NCI-H460 (cell line): ENCODE measurements at places on chromosomes 13 and 19.
A peak's percentile ranks its signal among the peaks of the same experiment; 100 is the strongest.

- DNase-seq, result no peak
Observed at GRCh38 chr19:46491975-46492682, 3.5 kb downstream of the PNMA8B start.

- DNase-seq, result no peak
Observed at GRCh38 chr13:21696865-21697448, 26.1 kb downstream of the FGF9 start.

DNA sequence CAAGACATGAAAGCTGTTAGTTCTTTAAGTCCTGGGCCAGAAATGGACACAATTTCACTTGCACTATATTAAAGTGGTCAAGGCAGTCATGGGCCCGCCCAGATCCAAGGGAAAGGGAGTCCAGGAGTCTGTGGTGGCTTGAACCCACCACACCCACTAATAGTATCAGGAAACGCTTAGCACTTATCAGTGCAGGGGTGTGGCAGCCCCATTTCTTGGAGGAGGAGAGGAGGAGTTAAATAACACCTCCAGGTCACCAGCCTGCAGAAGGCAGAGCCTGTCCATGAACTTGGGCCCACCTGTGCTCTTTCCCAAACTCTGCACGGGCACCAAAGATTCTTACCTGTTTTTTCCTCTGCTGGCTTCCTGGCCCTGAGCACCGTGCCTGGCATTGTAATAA is 5.4 kb upstream of the NTN5 start:
- no peak for DNase-seq

GRCh38 chr19:42295831-42296525 is 6.0 kb upstream of the PRR19 start:
- peak; percentile 56 for DNase-seq

DNA sequence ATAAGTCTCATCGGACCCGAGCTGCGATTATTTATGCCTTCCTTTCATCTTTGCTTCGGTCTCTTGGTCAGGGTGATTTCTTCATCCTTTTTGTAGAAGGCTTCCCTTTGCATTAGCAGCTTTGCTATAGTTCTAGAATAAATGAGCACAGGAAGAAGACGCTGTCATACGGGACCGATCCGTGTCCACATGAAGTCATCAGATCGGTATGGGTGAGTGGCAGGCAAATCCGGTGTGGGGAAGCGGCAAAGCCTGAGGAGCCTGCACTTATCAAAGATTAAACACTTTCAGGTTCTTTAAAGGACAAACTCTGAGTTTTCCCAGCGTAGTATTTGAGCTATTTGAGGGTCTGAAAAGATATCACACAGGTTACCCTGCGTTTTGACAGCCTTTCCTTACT is 119.3 kb downstream of the IRS2 start:
- DNase-seq, result peak; percentile 74

DNA sequence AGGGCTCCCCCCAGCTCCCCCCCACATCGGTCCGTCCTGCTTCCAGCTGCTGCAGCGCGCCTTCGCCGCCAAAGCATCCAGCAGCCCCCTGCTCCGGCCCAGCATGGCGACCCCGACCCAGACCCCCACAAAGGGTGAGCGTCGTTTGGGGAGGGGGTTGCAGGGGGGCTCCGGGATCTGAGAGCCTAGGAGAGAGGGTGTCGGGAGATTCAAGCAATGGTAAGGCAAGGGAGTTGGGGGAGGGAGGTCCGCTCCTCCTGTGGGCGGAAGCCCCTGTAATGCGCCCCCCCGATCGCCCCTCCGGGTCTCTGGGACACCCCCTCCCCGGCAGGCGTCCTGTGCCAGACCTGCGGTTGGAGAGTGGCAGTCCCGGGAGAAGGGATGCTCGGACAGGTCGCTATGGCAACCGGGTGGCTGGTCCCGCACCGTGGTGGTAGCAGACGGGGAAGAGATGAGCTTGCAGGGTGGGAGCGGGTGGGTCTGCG is at the start of gene FXYD7:
Gene FXYD7, plus strand, starts transcription at position 25 of the 485 bp plus-strand sequence. Its CDS starts 79 bp downstream, at position 104.
- DNase-seq, result no peak

DNA sequence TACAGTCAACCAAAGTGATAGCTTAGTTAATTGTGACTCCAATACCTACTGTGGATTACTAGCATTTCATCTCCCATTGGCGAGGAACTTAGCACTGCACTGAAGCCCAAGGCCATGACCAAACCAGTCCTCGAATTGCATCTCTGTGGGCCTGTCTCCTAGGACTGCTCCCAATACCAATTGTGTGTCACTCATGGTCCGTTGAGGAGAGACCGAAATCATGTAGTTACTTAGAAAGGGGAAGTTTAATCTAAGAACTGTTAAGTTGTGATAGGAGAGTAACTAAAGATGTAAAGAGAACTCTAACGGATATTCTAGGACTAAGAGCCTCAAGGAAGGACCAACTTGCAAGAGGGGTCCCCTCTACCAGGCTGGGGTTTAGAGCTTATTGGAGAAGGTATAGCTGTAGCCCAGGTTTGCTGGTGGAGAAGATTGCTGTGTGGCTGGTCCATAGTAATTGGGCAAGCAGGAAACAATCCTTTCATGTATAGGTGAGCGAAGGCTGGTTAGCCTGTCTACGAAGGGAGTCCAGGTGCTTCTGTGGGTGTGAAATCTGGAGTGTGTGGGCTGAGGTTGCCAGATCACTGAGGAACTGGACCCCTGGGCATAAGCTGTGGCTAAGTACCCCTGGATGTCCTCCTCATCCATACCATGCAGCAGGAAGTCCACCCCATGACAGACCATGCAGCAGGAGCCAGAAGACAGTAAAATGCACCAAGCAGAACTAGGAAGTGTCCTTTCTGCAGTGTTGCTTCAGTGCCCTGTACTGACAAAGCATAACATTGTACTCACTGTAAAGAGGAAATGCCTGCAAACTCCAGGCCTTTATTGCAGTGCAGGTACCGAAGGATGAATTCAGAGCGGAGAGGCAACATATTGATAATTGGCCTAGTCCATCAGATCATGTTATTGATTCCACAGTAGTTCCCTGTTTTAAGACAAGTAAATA is 30.8 kb downstream of the DNAJC3 start:
- DNase-seq, result no peak

- DNase-seq, result no peak
Observed at GRCh38 chr19:55559684-55560083, 14.3 kb upstream of the SBK3 start.

- no peak for DNase-seq
Observed at GRCh38 chr19:32359581-32359980, 14.2 kb downstream of the ZNF507 start.

GRCh38 chr19:54266133-54266532 is 9.1 kb upstream of the LILRB5 start:
- DNase-seq, result peak; percentile 56

DNA sequence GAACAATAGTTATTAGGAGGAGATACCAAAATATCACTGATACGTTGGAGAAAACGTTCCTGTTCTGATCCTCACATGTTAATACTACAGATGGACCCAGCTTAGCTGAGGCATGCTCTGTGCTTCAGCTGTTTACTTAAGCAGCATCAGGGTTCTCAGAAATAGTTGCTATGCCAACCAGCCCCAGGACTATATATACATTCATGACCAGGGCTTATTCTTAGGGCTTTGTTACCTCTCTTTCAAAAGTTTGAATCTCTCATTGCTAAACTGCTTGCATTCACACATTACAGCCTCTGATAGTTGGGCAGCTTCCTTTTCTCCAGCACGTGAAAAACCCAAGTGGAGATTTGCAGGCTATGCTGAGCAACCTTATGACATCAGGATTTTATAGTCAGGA is 800.4 kb downstream of the DIAPH3 start:
- no peak for DNase-seq

DNA sequence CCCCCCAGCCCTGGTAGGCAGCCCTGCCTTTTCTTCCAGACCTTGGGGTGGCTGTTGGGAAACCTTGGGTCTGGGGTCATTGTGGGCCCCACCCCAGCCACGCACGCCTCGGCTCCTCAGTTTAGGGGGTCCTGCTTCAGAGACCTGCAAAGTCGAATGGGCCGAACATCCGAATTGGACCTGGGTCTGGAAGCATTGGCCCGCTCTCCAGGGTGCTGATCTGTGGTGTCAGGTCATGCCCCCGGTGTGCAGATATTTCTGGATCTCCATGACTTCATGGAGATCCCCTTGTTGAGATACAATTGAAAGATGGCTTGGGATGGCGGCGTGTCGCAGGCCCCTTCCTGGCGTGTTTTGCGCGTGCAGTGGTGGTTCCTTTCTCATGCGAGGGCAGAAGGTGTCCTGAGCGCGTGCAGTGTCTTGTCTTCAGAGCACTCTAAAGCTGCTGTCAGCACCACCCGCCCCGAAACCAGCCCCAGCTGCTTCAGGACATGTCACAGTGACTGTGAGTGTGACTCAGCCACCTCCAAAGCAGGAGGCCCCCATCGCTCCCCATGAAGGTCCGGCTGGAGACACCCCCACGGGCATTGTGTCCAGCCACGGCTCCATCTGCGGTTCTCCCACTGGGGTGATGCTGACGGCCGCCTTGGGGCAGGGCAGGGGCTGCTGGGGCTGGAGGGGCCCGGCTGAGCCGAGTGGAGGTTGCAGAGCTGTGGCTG is 112.7 kb downstream of the KDM4B start:
- DNase-seq, result no peak

DNA sequence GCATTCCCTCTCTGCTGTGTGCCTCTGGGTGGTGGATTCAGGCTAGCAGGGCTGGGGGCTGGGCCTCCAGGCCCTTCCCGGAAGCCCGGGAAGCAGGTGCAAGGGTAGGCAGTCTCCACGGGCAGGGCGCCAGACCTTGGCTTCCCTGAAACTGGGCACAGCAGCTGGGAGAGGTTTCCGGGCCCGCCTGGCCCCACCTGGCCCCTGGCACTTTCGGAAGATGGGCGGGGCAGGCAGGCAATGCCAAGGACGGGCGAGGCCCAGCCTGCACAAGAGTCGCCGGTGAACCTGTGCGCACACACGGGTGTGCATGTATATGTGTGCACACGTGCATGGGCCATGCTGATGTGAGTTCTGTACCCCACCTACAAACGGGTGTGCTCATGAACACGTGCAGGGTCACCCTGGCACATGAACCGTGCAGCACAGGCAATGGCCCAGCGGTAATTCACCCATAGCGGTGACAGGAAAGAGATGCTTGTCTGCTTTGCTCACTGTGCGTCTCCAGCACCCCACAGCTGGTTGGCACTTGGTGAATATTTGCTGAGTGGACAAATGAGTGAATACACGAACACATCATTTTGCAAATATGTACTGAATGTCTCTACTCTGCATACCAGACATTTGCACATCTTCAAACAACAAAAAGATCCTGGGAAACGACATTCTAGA is 15.3 kb downstream of the GADD45B start:
- no peak for DNase-seq

GRCh38 chr13:97359181-97360057 is 74.5 kb upstream of the RAP2A start:
- DNase-seq, result peak; percentile 75

GRCh38 chr19:2497186-2497585 is 21.3 kb downstream of the GADD45B start:
- DNase-seq, result no peak

DNA sequence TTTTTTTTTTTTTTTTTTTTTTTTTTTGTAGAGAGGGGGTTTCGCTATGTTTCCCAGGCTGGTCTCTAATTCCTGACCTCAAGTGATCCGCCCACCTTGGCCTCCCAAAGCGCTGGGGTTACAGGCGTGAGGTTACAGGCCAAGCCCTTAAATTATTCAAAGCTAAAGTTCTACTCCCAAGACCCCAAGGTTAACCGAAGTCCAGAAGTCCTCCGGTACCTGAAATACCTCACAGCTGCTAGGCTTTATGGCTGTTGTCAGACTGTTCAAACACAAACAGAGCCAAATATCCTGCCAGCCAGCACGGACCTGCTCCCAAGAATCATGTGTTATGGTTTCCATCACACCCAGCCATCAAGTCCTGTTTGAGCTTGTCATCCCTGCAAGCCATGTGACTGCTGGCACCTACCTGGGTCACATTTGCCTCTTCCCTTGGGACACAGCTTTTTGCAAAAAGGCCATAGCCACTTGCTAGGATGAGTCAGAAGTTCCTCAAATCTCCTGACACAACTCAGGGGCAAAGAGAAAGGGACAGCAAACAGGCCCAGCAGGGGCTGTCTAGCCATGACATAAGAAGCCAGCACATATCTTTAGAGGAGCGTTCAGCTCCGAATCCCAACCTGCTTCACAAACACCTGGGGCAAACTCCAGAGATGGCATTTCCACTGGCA is 129.9 kb downstream of the FOXO1 start:
- DNase-seq, result no peak

GRCh38 chr13:79799059-79799867 is 318.3 kb downstream of the NDFIP2 start:
- DNase-seq, result no peak

GRCh38 chr19:53504885-53505284 is 33.1 kb upstream of the ZNF331 start:
- no peak for DNase-seq

GRCh38 chr19:9324584-9324962 is 594 bp downstream of the ZNF559 start:
- DNase-seq, result no peak

GRCh38 chr13:76783798-76784197 is 102.4 kb downstream of the KCTD12 start:
- no peak for DNase-seq

GRCh38 chr19:37867831-37868230 is 38.6 kb downstream of the WDR87 start:
- DNase-seq, result no peak

DNA sequence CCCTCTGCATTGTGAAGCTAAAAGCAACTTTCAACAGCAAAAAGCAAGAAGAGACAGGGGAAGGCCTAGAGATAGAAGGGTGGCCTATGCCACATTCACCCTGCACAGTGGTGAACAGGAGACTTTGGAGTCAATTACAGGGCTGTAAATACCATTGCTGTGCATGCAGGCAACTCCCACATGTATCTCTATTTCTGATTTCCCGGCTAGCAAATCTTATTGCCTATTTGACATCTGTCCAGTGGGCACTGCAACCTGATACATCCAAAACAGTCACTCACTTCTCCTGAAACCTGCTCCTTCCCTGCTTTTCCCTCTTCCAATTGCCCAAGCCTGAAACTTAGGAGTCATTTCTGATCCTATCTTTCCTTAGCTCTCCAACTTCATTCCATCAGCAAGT is 13.4 kb downstream of the RUBCNL start:
- no peak for DNase-seq

DNA sequence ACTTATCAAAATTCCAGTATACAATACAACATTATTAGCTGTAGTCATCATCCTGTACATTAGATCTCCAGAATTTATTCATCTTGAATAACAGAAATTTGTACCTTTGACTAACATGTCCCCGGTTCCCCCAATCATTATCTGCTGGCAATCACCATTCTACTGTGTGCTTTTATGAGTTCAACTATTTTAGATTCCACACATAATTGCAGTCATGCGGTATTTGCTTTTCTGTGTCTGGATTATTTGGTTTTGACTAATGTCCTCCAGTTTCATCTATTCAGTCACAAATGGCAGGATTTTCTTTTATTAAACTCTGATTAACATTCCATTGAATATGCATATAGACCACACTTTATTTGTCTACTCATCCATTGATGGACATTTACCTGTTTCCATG is 530.7 kb upstream of the SLITRK1 start:
- no peak for DNase-seq
